ENCODE measurements at places on chromosomes 4 and X. TPM values are rescaled to one million over a fixed set of nuclear protein-coding genes. Genes with fewer than 3 reads are reported as not detected.

Gene TRMT10A
- total RNA-seq: 4.1 TPM

Gene STATH
- total RNA-seq: not detected

Gene HSFX4
- total RNA-seq: not detected

Gene GCNA
- 1.3 TPM for total RNA-seq

Gene SPANXD
- not detected for total RNA-seq

Gene RIPPLY1
- not detected for total RNA-seq

Gene FAM184B
- not detected for total RNA-seq

Gene ADH7
- not detected for total RNA-seq

Gene SPIN2A
- total RNA-seq: 1.3 TPM

Gene C1QTNF7
- total RNA-seq: 1.8 TPM

Gene SPRY1
- 343 TPM for total RNA-seq

Gene ATOH1
- not detected for total RNA-seq

Gene MTTP
- total RNA-seq: 0.74 TPM

Gene XAGE5
- not detected for total RNA-seq

Gene TEX13A
- total RNA-seq: not detected

Gene AMER1
- 3.4 TPM for total RNA-seq

Gene SSX1
- total RNA-seq: not detected

Gene PABPC1L2A
- total RNA-seq: not detected

Gene CXCL3
- 15.1 TPM for total RNA-seq

Gene SHOX
- total RNA-seq: 0.10 TPM

Gene P2RY4
- total RNA-seq: 0.42 TPM
